G401 (cell line): ENCODE measurements at places on chromosomes 11 and 22. TPM values are rescaled to one million over a fixed set of nuclear protein-coding genes. Genes with fewer than 3 reads are reported as not detected.
A peak's percentile ranks its signal among the peaks of the same experiment; 100 is the strongest.

DNA sequence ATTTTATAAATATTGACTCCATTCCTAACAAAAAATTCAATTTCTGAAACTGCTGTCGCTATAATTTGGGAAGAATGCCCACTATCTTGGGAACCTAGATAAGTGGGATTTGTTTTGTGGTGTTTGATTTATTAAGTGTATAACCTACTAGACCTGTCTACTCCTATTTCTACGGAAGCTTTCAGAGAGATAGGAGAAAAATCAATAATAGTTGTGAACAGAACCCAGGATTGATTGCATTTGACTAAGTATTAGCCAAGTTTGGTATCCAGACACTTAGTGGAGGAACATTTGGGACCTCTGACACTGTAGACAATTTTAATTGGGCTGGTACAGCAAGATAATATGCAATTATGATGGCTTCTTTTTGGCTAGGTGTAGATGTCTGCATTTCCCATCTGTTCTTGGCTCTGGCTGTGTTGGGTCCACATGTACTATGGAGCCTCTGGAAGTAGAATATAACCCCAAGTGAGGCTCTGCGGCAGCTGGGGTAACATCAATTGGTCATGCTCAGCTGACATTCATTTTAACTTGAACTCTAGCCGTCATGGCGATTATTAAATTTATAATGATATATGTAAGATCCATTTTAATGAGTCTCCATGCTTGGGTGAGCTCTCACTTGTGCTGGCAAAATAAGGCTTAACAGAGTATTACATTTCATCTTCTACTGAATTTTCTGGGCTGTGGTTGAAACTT is 111.5 kb upstream of the E2F8 start:
- DNase-seq: no peak

- DNase-seq: peak; percentile 11
These were observed 239.3 kb upstream of the POU2AF2 start for GRCh38 chr11:111006227-111006626.

DNA sequence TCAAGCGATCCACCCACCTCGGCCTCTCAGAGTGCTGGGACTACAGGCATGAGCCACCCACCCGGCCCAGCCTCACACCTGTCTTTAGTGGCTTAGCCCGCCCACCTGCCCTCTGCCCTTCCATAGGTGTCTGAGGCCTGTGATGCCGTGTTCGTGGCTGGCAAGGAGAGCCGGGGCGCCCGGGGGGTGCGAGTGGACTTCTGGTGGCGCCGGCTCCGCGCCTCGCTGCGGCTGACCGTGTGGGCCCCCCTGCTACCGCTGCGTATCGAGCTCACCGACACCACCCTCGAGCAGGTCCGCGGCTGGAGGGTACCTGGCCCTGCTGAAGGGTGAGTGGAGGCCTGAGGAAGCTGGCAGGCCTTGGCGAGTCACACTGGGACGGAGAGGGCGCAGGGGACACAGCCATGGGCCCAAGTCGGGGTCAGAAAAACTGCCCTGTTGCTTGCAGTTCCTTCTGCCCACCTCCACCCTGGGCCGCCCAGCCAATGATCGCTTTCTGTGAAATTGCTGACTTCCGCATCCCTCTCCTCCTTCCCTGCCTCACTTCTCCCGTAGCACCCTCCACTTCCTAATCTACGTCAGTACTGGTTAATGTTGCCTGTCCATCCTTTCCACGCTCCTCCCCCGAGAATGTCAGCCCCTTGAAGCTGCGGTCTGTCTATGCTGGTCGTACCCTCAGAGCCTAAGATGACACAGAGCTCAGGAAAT is 9.3 kb downstream of the TMEM132A start:
- DNase-seq: no peak

Gene SHANK3
- total RNA-seq: 3.6 and 5.0 TPM in 2 replicates

DNA sequence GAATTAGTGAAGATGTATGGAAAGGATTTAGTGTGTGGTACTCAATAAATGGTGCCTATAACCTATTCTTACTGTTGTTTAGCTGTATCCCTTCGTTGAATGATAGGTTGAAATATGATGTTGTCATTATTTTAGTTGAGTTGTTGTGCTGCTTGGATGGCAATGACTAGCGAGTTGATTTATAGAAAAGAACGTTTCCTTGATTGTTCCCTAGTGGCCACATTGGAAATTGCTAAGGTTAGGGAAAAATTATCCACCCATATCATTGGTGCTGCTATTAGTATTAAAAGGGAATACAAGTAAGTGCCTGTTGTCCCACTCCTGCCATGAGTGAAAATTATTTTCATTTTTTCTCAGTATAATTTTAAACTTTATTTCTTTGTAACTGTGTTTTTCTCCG is 14.5 kb downstream of the EMSY start:
- no peak for DNase-seq

Gene PANX3
- total RNA-seq: not detected in 2 replicates

DNA sequence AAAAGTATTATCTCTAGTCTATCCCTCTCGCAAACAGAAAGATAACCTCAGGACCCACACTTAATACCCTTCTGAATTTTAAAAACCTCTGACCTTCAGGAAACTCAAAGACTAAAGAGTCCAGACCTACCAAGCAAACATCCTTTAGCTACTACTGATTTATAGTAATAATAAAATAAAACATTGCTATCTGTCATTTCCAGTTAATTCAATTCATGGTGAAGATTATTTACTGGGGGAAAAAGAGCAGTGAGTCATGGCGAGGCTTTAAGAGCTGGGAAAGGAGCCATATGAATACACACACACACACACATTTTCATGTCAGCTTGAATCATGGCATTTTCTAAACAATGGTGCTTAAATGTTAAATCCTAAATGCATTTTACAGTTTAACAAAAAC is 87.1 kb downstream of the FAM76B start:
- no peak for DNase-seq

GRCh38 chr11:82989628-82990404 is 81.9 kb downstream of the RAB30 start:
- DNase-seq: no peak

DNA sequence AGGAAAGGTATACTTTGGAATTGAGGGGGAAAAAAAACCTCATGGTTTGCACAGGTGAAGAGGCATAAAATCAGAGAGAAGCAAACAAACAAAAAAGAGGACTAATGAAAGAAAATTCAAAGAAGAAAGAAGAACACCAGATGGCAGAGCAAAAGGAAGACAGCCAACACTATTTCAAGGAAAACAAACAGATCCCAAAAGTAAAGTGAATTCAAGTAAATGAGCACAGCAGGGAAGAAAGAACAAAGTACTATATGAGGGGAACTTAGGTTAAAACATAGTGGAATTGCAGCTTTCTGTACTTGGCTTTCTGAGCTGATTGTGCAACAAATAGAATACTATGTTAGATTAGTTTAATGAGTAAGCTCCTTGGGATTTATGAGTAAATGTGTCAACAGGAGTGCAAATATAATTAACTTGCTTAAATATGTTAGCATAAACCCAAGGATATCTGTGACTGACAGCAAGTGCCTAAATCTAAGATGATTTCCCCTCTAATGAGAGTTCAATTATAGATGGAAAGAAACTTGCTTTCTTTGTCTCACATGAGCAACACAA is 404.6 kb upstream of the CNTN5 start:
- DNase-seq: no peak

Gene ARHGEF17
- 19.9 and 31.0 TPM in 2 replicates for total RNA-seq

GRCh38 chr22:37027556-37027955 is 8.0 kb downstream of the MPST start:
- no peak for DNase-seq

Gene SLC37A2
- not detected in 2 replicates for total RNA-seq

Gene RAB36
- total RNA-seq: 1.5 and 3.3 TPM in 2 replicates

Gene CAVIN3
- 59.5 and 60.8 TPM in 2 replicates for total RNA-seq

DNA sequence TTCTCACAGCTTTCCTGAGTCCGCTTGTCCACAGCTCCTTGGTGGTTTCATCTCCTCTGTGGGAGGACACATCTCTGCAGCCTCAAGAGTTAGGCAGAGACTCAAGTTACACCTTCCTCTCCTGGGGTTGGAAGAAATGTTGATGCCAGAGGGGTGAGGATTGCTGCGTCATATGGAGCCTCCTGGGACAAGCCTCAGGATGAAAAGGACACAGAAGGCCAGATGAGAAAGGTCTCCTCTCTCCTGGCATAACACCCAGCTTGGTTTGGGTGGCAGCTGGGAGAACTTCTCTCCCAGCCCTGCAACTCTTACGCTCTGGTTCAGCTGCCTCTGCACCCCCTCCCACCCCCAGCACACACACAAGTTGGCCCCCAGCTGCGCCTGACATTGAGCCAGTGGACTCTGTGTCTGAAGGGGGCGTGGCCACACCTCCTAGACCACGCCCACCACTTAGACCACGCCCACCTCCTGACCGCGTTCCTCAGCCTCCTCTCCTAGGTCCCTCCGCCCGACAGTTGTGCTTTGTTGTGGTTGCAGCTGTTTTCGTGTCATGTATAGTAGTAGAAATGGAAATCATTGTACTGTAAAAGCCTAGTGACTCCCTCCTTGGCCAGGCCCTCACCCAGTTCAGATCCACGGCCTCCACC is 11.7 kb downstream of the RASD2 start:
- DNase-seq: no peak

Gene PNPLA3
- 3.8 and 6.5 TPM in 2 replicates for total RNA-seq

GRCh38 chr11:83063073-83063754 is 8.5 kb downstream of the RAB30 start:
- DNase-seq: peak; percentile 60

DNA sequence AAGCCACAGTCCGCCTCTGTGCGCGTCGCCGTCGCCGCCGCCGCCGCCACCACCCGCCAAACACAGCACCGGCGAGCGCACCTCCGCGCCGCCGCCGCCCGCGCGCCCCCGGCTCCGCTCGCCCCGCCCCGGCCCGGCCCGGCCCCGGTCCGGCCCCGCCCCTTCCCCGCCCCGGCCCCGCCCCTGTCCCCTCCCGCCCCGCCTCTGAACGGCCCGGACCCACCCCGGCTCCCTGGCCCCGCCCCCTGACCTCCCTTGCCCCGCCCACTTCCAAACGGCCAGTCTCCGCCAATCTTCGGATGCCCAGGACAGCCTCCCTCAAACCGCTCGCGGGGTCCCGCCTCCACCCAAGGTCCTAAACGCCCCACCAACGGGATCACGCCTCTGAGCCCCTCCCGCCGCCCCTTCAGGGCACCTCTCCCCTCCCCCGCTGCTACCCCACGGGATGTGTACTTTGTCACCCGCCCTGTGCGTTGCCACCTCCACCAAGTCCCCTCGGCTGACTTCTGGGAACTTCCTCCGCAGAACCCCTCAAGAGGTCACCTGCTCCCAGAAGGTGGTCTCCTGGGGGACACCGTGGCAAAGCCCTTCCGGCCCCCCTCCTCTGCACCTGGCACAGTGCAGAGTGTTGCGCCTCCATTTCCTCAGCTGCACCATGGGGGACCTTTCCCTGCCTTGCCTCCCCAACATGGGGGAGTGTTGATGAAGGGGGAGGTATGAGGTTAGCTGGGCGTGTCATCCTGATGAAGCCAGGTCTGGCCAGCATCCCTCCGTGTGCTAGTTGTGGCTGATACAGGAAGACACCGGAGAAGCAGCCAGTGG is at the start of gene KIAA0930:
KIAA0930 (minus strand) TSS at position 85 of the 822 bp plus-strand sequence. CDS start 191 bp downstream, outside the sequence.
- DNase-seq: peak; percentile 76

GRCh38 chr11:126808836-126809235 is 191.7 kb downstream of the KIRREL3 start:
- DNase-seq: no peak

DNA sequence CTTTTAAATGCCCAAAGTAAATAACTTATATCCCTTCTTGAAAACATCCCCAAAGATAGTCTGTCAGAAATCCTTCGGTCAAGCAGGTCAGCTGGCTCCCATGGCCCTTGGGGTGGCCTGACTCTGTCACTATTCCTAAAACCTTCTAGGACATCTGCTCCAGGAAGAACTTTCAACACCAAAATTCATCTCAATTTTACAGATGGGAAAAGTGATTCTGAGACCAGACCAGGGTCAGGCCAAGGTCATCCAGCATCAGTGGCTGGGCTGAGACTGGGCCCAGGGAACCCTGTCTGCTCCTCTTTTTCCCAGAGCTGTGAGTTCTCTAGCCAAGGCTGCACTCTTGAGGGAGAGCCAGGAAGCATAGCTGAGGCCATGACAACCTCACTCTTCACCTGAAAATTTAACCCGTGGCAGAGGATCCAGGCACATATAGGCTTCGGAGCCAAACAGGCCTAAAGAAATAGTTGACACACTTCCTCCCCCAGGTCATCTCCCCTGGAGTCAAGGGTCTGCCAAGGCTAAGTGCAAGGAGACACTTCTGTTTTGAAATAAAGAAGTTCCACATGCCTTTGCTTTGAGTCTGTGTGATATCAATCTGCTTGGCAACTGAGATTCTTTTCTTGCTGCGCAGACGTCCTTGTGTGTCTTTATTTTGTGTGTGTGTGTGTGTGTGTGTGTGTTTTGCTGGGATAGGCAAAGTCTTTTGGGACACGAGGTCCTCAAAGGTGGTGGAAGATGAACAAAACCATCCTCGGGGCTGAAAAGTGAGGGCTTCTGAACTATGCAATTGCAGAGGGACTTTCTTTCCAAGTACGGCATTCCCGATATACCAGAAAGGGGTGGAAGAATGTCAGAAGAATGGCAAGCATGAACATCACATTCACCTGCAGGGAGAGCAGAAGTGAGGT is 16.8 kb upstream of the PRG2 start:
- no peak for DNase-seq

- peak; percentile 76 for DNase-seq
These were observed 23.4 kb downstream of the KRTAP5-5 start for GRCh38 chr11:1652771-1653540.

DNA sequence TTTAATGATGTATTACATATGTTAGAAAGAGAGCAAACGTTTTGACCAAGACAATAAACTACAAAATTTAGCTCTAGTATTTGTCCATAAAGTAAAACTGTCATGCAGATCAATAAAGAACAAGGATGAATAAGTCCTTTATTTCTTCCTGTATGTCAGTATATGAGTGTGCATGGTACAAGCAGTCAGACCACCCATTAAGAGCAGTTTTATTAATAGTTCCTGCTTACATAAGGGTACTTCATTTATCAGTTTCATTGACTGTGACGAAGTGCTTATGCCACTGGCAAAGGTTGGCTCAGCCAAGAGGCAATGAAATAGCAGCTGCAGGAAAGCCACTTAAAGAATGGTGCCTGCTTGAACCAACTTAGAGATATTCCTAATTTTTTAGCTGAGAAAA is 913.0 kb upstream of the CNTN5 start:
- no peak for DNase-seq
